ENCODE measurements at places on chromosomes 3 and 15.

DNA sequence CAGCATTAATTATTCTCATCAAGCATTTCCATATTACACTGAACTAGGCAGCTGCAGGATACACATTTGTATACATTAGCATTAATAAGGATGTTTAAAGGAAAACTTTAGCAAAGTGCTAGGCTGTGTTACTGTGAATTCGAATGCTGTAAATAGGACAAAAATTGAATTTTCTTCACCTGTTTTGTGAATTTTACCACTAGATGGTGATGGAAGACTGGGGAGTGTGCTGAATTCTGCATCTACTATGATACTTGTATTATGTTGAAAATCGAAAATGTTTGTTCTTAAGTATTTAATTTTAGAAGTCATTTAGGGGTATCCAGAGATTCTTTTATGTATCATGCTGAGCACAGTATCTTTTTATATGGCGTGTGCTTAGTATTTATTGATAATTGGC is 12.3 kb upstream of the P2RY14 start:
- no peak for DNase-seq

DNA sequence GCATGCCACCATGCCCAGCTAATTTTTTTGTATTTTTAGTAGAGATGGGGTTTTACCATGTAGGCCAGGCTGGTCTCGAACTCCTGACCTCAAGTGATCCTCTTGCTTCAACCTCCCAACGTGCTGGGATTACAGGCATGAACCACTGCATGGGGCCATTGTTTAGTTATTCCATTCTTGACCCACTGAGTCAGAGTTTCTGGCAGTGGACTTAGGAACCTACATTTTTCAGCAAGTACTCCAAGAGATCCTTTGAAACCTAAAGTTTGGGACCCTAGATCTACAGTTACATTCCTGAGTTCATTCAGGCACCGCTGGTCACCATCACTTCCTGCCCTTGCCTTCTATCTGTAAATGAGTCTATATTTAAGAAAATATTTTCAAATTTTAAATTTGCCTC is 1.4 kb upstream of the TNFSF10 start:
- no peak for DNase-seq

GRCh38 chr15:69996321-69997160 is 101.2 kb downstream of the TLE3 start:
- DNase-seq = no peak

DNA sequence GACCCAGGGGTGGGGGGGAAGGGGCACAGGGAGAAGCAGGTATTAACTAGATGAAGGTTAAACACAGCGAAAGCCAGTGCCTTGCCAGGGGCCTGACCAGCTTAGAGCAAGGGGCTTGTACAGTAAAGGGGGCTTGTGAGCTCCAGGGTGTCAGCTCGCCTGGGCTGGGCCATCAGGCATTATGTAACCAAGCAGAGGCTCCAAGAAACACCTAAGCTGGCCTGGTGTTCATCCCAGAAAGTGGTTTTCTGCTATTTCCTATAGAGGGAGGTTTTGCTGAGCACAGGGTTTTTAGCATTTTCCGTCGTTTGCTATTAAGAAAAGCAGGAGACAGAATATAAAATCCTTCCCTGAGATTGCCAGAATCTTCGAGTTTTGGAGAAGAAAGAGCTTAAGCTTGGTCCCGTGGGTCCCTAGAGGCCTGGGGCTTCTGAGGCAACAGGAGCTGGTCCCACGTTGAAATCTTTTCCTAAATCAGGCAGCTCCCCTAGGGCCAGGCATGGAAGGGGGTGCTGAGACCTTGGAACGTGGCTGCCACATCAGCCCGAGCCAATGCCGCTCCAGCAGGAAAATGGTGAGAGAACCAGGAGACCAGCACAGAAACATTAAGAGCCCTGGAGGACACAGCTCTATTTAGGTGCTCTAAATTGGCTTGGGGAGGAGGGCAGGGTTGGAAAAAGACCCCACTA is 71.4 kb downstream of the ISG20 start:
- no peak for DNase-seq

- no peak for DNase-seq
Measured at GRCh38 chr15:50113187-50113505, 5.9 kb downstream of the ATP8B4 start.

- peak; percentile 50 for DNase-seq
Measured at GRCh38 chr15:50906954-50907600, 1.4 kb upstream of the AP4E1 start.

DNA sequence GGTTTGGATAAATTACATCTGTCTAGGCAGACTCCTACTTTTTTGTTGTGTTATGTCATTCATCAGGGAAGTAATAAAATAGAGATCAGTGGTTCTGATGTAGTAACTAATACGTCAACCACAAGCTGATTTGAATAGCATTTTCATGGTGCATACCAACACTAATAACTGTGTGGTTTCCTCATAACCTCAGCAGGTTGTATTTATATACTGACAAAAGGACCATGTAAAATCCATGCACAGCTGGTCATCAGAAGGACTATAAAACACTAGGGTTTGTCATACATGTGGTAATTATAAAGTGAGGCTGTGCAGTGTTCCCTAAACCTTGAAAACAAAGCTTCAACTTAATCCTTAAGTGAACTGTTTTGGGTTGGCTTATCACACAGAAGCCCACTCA is 216.8 kb upstream of the RBMS3 start:
- no peak for DNase-seq

GRCh38 chr3:53250453-53250852 is 5.4 kb downstream of the TKT start:
- DNase-seq = no peak

DNA sequence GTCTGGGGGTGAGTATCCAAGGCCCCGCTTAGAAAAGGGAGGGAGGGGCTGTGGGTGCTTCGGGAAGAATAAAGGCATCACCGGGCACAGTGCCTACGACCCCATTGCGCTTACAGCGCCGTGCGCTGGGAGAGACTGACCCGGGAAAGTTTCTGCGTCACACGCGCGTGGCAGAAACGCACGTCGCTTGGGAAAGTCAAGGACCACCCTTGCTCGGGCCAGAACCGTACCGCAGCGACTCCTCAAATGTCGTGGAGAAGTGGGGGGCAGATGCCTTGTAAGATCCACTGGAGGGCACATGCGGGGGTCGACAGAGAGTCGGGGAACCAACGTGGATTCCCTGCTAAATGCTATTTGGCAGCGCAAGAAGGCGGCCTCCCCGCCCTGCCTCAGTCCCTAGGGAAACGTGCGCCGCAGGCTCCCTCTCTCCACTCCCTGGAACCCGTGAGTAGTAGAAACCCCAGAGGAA is 2.4 kb downstream of the ADAMTS9 start:
- no peak for DNase-seq

- no peak for DNase-seq
Measured at GRCh38 chr3:153967260-153967659, 153.9 kb upstream of the ARHGEF26 start.

- no peak for DNase-seq
Measured at GRCh38 chr15:26773067-26773877, 406 bp upstream of the GABRB3 start.

Measured in stimulated activated CD8-positive, alpha-beta memory T cell treated with anti-CD3 and anti-CD28 coated beads, Interleukin-2, amount 100 ng/mL, for 1 hour (primary cell).